NCI-H748 treated with DMSO at 0.1 percent for 48 hours (cell line): ENCODE measurements at places on chromosomes 7 and 10.

DNA sequence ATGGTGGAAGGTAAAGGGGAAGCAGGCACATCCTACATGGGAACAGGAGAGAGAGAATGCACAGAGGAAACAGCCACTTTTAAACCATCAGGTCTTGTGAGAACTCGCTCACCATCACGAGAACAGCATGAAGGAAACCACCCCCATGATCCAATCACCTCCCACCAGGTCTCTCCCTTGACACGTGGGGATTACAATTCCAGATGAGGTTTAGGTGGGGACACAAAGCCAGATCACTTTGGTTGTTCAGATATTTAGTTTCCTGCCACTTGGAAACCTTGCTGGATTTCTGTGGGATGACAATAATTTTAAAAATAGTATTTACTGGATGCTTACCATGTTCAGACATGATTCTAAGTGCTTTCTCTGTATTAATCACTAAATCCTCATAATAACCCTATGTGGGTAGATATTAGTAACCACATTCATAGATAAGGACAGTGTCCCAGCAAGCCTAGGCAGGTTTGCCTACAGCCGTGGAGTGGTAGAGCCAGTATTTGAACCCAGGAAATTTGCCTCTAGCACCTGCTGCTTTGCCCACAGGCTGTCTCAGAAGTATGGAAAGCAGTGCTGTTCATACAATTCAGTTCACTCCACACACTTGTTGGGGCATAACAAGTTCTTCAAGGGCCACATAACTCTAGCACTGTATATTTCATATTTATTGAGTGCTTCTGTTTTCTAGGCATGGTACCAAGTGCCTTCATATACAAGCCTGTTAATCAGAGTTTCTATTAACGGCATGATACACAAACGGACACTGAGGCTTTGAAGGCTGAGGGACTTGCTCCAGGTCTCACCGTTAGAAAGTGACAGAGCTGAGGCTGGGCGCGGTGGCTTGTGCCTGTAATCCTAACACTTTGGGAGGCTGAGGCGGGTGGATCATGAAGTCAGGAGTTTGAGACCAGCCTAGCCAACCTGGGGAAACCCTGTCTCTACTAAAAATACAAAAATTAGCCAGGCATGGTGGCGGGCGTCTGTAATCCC is 8.3 kb downstream of the TLL2 start:
- DNase-seq: no peak

DNA sequence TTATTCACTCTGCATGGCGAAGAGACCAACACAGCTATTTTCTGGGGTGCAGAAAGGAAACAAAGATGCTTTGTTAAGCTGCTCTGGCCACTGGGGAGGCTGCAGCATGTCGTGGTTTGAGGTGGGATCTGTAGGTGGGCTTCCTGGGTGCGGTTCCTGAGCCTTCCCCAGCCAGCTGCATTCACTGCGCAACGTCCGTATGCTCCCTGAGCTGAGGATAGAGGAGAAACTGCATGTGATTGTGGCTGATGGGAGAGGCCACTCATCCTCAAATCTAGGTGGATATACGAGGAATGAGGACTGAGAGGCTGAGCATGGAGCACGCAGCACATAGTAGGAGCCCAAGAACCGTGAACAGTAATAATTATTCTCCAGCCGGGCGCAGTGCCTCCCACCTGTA is 9.9 kb upstream of the DNAAF5 start:
- DNase-seq: no peak

DNA sequence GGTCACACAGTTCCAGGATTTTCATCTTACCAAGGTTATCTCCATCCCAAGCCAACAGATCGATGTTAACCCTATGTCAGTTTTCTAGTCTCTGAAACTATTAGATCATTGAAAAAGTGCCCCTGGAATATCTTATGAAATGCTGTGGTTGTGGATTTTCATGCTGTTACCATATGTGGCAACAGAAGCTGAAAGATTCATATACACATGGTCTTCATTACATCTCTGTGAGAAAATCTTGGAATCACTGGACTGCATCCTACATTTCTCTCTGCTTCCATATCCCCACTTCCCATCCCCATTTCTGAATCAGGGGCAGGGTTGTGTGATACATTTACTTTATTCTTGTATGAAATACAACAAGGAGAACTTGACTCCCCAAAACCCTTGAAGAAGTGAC is 146.1 kb downstream of the SLC16A9 start:
- no peak for DNase-seq

DNA sequence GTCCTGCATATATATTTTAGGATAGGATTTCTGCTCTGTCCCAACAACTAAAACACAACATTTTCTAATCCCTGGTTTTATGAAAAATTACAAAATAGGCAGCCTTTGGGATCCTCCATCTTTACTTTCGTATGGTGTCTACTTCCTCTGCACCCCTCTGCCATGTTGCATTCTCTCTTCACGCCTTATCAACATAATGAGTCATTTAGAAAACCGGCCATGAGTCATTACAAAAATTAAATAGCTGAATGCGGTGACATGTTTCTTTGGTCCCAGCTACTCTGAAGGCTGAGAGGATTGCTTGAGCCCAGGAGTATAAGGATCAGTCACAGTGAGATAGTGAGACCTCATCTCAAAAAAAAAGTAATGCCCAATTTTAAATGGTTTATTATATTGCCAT is 148.1 kb upstream of the CELF2 start:
- no peak for DNase-seq

DNA sequence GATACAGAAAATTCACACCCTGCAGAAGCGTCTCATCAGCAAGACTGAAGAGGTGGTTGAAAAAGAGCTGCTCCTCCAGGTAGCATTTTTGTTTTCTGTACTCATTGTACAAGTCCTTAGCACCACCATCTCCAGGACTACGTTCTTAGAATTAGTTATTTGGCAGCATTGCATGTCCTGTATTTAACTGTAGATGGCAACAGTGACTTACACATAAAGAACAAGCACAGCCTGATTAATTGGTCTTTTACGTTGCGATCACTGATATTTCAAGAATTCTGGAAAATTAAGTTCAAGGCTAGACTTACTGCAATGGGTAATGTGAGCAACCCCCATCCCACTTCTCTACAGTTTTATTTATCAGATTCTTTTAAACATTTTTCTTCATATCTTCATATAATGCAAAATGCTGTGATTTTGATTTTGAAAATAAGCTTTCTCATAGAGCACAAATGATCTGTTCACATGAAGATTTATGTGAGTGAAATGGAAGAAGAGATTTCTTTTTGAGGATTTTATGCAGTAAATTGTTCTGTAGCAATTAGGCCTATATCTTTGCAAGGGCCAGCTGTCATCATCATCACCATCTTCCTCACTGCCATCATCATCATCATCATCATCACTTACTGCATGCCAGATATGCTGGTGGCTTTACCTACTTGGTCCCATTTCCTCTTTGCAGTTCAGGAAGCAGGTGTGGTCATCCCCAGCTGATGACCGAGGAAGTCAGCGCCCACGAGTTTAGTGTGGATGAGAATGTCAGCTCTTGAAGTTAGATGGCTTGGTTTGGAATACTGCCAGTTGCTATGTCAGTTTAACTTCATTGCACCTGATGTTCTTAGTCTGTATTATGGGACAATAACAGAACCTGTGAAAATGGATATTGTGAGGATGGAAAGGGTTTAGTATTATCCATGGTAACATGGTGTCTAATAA is 53.4 kb downstream of the CFAP58 start:
- peak; percentile 10 for DNase-seq
